ENCODE measurements at places on chromosomes 13 and 19.

DNA sequence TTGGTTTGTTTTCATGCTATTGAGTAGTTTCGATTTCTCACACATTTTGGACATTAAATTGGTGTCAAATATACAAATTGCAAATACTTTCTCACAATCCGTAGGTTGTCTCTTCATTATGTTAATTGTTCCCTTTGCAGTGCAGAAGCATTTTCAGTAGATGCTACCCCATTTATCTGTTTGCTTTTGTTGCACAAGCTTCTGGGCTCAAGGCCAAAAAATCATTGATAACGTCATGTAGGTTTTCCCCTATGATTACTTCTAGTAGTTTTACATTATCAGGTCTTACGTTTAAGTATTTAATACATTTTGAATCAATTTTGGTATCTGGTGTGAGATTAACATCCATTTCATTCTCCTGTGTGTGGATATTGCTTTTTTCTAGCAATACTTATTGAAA, 14.0 kb upstream of the ZNF347 start:
- DNase-seq: no peak

DNA sequence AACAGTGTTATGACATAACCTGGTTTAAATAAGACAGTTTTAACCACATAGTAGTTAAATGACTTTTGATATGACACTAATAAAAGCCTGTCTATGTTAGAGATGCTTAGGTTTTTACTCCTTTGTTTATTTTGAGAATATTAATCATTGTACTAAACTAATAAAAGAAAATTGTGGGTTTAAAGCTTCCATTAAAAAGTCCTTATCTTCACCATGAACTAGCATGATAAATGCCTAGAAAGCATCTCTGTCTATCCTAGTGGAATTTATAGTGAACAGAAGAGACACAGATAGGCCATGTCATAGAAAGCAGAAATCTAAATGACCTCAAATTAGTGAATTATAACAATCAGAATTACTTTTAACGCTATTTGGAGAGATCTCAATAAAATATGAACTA, 255.2 kb downstream of the PCDH9 start:
- DNase-seq: no peak

DNA sequence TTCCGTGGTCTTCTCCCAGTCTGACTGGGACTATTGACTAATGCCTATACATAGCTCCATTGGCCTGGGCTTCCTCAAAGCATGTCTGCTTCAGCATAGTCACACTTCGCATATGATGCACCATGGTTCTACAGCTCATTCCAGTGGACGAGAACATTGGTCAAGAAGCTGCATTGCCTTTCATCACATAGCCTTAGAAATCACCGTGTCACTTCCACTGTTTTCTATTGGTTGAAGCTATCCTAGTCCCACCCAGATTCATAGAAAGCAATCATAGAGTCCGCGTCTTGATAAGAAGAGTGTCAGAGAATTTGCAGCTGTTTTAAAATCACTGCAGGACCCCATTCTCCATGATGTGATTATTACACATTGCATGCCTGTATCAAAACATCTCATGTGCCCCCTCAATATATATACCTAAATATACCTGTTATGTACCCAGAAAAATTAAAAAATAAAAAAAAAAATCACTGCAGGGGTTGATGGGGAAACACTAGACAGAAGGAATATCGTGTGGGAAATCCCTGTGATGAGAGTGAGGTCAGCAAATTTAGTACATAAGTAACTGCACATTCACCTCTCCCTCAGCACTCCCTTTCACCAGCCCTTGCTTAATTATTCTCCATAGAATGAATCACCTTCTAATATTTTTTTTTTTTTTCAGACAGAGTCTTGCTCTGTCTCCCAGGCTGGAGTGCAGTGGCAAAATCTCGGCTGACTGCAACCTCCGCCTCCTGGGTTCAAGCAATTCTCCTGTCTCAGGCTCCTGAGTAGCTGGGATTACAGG, 2.2 kb upstream of the ARHGAP33 start:
- DNase-seq: no peak

DNA sequence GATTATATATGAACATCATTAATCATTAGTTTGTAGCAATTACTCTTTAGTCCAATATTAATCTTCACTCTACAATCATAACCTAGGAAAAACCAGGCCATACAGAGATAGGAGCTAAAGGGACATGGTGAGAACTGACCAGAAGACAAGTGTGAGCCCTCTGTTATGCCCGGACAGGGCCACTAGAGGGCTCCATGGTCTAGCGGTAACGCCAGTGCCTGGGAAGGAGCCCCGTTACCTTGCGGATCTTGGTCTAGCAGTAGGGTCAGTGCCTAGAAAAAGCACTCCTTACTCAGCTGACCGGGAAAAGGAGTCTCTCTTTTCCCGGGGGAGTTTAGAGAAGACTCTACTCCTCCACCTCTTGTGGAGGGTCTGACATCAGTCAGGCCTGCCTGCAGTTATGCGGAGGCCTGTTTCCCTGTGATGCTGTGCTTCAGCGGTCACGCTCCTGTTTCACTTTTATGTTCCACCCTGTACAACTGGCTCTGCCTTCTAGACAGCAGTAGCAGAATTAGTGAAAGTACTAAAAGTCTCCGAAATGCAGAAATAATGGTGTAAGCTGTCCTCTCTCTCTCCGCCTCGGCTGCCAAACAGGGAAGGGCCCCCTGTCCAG, 13.8 kb downstream of the OR7D4 start:
- peak; percentile 54 for DNase-seq

- no peak for DNase-seq
Measured at GRCh38 chr19:34363094-34363493, 1.9 kb upstream of the GPI start.

DNA sequence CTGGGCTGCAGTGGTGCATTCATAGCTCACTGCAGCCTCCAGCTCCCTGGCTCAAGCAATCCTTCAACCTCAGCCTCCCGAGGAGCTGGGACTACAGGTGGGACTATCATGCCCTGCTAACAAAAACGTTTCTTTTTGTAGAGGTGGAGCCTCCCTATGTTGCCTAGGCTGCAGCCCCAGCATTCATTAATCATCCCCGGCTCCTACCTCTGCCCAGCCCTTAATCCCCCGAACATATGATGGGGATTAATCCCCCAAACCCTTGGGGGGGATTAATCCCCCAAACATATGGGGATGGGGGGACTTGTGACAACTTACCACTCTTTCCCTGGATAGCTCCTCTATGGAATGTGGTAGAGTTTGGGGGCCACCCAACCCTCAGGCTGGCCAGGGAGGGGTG, 45.9 kb downstream of the SUGP2 start:
- no peak for DNase-seq

GRCh38 chr13:26528527-26528926, 29.0 kb upstream of the WASF3 start:
- DNase-seq: no peak

DNA sequence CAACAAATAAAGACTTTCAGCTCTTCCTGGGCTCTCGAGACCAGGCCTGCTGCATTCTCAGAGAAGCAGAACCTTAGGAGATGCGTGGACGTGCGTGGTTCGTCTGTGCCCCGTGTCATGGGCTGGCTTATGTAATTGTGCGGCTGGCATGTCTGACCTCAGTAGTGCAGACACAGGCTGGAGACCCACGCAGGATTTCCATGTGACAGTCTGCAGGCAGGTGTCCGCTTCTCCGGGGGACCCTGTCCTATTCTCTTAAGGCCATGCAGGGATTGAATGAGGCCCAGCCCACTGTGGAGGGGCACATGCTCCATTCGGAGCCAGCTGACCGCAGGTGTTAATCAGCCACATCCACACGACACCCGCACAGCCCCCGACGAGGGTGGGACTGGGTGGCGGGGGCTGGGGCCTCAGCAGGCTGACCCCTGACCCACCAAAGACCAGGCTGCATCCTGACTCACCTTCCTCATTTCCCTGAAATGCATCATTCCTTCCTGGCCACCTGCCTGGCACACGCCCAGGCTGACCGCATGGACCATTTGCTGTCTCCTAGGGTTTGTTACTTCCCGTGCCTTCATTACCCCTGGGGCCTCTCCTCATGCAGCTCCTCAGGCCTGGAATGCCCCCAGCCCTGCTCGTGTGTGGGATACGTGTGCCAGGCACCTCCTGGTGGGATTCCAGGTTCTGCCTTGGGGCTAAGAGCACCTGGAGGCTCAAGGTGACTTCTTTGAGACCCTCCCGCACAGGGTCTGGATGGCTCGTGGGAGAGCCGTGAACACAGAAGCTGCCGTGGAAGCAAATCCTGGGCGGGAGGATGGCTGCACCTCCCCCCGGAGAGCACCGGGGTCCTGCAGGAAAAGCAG, 10.7 kb upstream of the MCF2L start:
- no peak for DNase-seq

- peak; percentile 97 for DNase-seq
Measured at GRCh38 chr19:44741841-44742329, 6.6 kb upstream of the BCL3 start.

DNA sequence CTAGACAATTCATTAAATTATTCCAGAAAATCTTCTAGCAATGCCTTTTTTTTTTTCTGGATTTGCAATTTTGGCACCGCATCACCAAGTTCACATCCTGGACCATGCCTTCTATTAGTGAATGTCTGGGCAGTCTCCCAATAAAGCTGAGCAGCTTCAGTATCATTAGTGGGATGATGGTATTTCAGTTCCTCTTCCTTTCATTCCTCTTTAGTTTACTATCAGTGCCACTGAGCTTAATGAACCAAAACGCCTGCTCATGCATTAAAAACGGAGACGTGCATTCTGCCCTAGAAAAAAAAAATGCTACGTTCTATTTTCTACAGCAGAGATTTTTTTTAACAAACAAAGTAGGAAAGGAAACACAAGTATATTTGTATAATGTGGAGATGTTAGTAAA, 343.0 kb downstream of the PCDH9 start:
- no peak for DNase-seq

- no peak for DNase-seq
Measured at GRCh38 chr13:41548031-41548430, 90.7 kb downstream of the RGCC start.

- no peak for DNase-seq
Measured at GRCh38 chr13:38543561-38543960, 143.3 kb upstream of the FREM2 start.

- no peak for DNase-seq
Measured at GRCh38 chr13:60590800-60591747, 194.1 kb downstream of the TDRD3 start.

DNA sequence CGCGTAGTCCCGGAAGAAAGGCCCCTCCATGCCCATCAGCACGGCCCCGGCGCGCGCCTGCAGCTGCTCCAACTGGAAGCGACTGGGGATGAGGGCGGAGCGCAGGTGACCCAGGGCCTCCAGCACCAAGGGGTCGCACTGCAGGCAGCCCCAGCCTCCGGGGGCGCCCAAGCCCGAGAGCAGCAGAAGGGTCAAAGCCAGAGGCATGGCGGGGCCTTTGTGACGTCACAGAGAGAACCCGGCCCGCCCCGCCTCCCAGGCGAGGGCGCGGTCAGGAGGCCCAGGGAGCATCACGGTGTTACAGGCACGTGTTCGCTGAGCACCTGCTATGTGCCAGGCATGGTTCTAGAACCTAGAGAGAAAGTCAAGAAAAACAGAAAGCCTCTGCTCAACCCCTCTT, at the start of gene IZUMO2:
Gene IZUMO2, minus strand, starts transcription at position 294 of the 400 bp plus-strand sequence. Its CDS starts 87 bp downstream, at position 207.
- no peak for DNase-seq

DNA sequence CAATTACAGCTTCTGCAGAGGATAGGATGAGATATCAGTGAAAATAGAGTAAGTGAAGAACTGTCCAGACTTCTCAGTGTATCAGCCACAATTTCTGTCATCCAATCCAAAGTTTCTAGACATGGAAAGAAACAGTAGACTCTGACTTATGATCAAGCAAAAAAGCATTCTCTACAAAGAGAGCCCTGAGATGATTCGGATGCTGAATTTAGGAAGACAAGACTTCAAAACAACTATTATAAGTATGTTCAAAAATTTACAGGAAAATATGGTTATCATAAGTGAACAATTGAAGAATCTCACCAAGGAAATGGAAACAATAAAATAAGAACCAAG, 238.2 kb upstream of the IRS2 start:
- DNase-seq: no peak

GRCh38 chr13:39563470-39563735, 39.6 kb downstream of the LHFPL6 start:
- no peak for DNase-seq

- DNase-seq: no peak
Measured at GRCh38 chr19:18257503-18258470, 16.5 kb downstream of the IQCN start.

DNA sequence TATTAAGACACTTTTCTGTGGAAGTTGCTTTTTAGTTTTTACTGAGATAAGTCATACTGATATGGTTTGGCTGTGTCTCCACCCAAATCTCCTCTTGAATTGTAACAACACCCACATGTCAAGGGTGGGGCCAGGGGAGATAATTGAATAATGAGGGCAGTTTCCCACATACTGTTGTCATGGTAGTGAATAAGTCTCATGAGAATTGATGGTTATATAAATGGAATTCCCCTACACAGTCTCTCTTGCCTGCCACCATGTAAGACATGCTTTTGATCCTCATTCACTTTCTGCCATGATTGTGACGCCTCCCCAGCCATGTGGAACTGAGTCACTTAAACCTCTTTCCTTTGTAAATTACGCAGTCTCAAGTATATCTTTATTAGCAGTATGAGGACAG, 1340.4 kb downstream of the SLITRK5 start:
- DNase-seq: no peak

GRCh38 chr19:6228551-6229215, 51.1 kb downstream of the MLLT1 start:
- no peak for DNase-seq

DNA sequence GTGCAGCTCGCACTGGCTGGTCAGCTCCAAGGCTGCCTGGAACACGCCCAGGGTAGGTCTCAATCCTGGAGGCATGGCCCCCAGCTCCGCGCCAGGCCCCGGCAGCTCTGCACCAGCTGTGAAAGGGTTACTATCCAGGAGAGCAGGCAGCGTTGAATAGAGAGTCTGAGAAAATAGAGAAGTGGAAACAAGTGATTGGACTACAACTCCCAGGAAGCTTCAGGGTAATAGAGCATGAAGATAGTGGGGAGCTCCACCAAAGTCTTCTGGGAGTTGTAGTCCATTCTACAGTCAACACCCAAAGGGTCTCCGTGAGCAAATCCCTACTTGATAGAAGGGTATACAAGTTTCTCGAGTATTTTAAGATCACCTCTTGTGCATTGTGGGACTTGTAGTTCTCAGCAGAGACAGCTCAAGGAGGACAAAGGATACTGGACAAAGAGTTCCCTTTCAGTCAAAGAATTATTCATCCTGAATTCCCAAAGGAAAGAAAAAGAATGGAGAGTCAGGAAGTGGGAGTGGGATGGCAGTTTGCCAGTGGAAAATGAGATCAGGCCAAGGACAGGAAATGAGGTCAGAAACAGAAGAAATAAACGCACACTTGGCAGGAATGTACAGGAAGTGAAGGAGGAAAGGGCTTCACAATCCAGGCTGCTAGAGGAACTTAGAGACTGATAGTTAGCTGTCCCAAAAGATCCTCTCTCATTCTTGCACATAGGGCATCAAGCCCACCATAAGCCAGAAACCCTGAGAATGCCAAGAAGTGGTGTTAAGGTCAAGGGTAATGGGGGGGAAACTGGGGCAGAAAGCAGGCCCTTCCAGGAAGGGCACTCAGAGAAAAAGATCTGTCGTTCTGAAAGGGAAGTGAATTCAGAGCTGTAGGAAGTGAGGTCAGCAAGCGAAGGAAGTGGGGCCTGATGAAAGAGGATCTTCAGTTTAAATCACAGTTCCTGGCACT, 5.5 kb upstream of the MAMSTR start:
- DNase-seq: no peak

GRCh38 chr13:69935043-69935442, 172.6 kb upstream of the ATXN8OS start:
- DNase-seq: no peak

- DNase-seq: no peak
Measured at GRCh38 chr13:62278271-62278670, 862.6 kb upstream of the PCDH20 start.

Data from breast epithelium (tissue), 4 donors.